ENCODE measurements at places on chromosomes 16 and 17.

GRCh38 chr17:6919158-6919557, 76.7 kb upstream of the ALOX12 start:
- no peak for DNase-seq

GRCh38 chr17:4233668-4234258, 30.0 kb downstream of the ANKFY1 start:
- DNase-seq = no peak

DNA sequence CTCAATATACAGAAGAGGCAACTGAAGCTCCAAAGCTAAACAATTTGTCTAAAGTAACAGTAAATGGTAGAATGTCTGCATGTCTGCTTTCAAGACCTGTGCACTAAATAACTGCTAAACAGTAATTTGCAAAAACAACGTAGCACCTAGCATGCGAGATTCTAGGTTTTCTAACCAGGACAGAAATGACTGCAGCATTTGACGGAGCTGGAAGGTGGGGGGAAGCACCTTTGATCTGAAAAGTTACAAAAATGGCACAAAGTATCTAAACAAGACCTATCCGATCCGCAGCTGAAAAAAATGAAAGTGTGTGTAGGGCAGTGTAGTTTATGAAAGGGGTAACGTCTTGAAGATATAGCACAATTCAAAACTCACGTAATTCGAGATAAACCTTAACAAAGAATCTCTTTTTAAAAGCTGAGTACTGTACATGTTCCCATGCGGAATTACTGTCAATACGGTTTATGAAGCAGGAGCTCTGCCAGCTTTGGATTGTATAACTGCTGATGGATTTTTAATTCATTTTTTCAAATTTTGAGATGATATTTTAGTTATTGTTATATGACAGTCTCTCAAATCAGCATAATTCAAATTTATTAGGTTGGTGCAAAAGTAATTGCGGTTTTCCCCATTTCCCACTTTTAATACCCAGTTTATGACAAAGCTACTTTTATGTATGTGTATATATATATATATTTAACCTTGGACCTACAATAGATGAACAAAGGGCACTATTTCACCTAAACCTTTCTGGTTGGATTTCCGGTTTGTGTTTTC, 1.2 kb upstream of the WIPI1 start:
- no peak for DNase-seq

DNA sequence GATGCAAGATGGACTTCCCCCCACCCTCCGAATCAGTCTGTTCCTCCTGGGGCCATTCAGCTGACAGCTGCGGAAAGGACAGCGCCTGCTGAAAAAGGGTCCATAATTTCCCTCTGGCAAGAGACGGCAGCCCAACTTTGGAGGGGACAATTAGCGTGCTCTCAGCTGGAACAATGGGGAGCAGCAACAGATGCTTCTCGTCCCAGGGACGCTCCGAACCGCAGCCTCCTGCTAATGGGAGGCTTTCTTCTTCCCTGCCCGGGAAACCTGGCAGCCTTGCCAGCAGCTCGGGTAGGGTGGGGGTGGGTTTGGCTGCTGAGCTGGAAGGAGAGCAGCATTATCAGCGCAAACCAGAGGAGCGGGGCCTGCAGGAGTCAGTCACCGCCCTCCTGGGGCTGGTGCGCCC, 500.0 kb upstream of the SALL1 start:
- DNase-seq = no peak

DNA sequence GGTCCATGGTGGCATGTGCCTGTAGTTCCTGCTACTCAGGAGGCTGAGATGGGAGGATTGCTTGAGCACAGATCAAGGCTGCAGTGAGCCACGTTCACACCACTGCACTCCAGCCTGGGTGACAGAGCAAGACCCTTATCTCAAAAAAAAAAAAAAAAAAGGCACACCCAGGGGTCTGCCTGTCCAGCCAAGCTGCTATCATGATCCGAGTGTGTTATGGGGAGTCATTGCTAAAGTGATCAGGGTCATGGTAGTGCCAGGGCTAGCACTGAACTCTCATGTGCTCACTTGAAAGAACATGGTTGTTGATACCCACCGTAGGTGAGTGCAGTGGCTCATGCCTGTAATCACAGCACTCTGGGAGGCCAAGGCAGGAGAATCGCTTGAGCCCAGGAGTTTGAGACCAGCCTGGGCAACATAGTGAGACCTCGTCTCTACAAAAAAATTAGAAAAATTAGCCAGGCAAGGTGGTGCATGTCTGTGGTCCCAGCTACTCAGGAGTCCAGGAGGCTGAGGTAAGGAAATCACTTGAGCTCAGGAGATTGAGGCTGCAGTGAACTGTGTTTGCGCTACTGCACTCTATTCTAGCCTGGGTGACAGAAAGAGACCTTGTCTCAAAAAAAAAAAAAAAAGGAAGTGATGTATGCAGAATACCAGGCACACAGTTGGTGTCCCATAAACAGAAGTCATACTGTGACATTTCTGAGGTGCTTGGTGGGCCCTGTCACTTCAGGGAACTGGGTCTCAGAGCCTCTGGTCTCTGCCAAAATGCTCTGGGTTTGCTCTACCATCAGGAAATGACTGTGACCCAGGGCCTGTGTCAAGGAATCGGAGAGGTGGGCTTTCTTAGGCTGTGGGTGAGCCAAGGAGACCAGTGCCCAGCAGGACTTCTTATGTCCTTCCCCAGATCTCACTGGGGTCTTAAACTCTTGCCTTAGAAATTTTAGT, 2.2 kb downstream of the PRM1 start:
- DNase-seq = no peak

DNA sequence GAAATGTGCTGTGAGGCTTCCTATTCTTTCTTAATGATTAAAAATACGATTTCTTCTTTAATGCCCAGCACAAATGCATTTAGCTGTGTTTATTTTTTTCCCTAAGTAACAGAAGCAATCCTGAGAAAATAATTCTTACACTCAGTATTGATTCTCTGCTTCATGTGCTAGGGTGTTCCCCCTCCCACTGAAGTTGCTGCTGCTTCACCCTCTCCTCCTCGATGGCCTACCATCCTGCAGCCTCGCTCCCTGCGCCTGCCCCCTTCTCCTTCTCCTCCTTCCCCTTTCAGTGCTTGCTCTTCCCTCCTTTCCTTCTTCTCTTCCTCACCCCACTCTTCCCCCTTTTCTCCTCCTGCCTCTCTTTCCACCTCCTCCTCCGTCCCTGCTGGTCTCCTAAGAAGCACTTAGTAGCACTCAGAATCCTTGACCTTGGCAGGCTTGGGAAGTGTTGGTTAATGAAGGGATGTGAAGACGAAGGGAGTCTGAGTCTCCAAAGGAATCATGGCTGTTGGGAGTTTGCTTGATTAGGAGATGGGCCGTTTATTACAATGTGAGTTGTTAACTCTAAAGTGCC, 119.7 kb downstream of the RPTOR start:
- no peak for DNase-seq

DNA sequence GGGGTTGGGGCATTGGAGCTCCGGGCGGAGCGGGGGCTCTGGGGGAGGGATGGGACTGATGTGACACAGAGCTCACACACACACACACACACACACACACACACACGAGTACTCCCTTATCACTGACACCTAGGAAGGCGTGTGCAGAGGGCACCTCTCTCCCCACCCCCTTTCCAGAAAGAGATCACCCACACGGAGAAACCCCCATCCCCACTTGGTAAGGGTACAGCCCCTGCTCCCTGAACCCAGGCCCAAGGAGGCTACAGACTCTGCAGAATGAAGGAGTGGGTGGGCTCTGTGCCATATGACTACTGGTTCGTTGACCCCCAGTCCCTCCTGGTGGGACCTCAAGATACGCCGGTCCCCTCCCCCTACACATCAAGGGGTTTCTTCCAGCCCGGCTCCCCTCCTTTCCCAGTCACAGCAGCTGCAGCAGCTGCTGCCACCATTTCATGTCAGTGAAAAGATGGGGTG, 8.7 kb upstream of the ARHGAP23 start:
- DNase-seq = no peak

All from dorsolateral prefrontal cortex (tissue), 122 donors.